Neural crest cell (in vitro differentiated cells): ENCODE measurements at places on chromosomes 1 and 21.

DNA sequence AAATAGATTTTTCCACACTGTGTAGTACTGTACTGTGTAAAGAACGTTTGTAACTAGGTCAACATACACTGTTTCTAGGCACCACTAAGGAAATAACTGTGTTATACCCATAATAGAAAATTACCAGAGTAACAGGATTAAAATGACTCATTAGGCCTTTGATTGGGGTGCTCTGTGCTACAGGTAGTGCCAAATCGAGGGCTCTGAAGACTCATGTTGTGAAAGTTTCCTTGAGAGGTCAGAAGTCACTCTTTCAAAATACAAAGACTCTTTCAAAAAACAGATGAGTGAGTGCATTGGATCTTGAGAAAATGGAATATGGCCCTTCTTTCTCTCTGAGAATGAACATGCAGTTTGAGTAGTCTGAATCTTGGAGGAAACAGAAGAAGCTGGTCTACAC lies 143.0 kb downstream of the MRPL39 start:
- no peak for DNase-seq

DNA sequence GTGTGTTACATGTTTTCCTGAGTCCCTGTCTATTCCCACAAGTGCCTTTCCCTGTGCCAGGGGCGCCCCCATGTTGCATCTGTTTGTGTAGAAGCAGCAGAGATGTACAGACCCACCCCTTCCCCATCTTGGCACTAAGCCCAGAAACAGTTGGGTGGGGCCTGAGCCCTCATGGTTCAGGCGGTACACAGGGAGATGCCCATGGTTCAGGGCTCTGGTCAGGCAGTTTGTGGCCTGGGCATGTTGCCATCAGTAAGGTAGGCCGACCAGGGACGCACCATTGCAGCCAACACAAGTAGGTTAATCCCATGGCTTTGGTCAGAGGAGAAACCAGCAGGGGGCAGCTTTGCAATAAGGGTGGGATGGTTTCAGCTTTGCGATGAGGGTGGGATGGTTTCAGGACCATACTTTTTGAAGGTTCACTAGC lies 914 bp upstream of the ADGRB2 start:
- DNase-seq = peak; percentile 49

GRCh38 chr1:173253046-173253445 lies 45.9 kb upstream of the TNFSF4 start:
- DNase-seq = no peak

- no peak for DNase-seq
Observed at GRCh38 chr1:183675381-183675780, 22.3 kb upstream of the APOBEC4 start.

- no peak for DNase-seq
Observed at GRCh38 chr1:172647110-172647564, 11.8 kb upstream of the FASLG start.

DNA sequence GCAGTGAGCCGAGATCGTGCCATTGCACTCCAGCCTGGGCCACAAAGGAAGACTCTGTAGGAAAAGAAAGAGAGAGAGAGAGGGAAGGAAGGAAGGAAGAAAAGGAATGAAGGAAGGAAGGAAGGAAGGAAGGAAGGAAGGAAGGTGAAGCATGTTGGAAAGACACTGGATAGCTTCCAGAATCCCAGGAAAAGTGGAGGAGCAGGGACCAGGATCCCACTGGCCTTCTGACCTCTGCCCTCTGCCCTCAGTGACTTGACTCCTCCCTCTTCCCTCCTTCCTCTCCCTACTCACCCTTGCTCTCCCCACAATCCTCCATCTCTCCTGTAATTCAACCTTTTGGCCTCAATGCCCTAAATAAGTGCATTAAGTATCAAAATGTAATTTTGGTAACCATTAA lies 4.1 kb upstream of the UTS2 start:
- DNase-seq = no peak

DNA sequence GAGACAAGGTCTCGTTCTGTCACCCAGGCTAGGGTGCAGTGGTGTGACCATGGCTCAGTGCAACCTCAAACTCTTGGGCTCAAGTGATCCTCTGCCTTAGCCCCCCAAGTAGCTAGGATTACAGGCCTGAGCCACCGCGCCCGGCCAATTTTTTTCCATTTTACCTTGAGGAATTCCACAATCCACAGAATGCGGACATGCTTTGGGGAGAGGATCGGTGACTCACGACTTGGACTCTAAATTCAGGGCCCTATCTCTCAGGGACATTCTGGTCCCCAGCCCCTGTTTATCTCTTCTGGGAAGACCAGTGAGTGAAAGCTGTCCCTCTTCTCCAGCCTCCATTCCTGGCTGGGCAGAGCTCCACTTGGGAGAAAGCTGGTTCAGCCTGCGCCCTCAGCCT lies 5.2 kb downstream of the PADI1 start:
- DNase-seq = no peak

GRCh38 chr21:16169102-16169511 lies 439.3 kb downstream of the USP25 start:
- no peak for DNase-seq
